ENCODE measurements at places on chromosomes 13 and 19.
A peak's percentile ranks its signal among the peaks of the same experiment; 100 is the strongest.

DNA sequence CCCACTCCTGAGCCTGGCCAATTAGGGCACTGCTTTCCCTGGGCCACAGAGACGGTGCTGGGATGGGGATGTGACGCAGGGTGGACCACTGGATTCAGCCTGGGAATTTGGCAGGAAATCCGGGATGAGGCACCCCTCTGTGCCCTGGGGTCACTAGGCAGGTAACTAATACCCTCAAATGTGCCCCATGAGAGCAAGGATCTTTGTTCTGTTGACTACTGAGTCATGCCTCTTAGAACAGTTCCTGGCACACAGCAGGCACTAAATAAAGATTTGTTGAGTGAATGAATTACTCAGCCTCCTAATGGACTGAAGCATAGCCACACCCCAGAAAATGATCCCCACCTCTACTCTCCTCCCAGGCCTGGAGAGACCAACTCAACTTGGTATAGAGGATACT is 15.9 kb downstream of the OPA3 start:
- DNase-seq: peak; percentile 39

DNA sequence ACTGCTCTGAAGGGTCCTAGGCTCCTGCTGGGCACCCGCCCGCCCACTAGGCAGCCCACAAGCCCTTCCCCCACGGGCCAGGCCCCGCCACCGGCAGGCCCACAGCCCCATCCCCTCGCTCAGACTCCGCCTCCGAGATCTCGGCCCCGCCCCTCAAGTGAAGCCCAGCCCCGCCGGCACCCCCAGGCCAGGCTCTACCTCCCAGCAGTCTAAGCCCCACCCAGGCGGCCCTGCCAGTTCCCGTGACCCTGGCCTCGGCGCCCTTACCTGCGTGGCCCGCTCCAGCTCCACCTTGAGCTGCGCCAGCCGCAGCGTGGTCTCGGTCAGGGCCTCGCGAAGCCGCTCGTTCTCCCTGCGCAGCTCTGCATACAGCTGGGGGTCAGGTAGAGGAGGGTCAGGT is 16.3 kb downstream of the EPS8L1 start:
- no peak for DNase-seq

- DNase-seq: no peak
Observed at GRCh38 chr13:50025436-50025835, 10.2 kb downstream of the KCNRG start.

DNA sequence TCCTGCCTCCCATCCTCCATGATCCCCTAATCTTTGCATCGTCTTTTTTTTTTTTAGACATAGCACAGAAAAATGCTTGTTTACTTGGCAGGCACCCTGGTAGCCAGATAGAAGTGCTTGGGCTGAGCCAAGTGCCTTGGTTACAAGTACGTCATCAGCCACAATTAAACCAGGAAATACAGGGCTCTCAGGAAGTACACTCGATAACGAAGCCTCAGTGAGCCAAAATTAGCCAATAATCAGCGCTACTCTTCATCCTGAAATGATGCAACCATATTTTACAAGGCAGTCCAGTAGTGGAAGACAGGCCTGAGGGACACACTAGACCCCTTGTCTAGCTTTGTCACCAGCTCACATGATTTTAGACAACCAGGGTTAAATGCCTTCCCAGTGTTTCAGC is 194.0 kb upstream of the NBEA start:
- peak; percentile 34 for DNase-seq

DNA sequence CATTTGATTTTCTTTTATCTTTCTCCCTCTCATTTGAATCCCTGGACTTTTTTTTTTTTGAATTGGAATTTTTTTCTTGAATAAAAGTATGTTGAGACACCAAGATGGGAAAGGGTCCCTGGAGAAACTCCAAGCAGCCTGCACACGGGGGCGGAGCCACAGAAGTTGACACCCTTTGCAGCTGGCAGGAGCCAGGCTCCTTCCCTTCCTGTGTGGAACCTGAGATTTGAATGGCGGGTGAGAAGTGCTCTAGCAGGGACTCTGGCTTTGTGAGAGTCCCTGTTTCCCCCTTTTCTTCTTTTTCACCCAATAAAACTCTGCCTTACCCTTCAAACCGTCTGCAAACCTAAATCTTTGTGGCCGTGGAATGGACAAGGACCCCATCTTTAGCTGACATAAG is 1381.0 kb upstream of the MIR17HG start:
- no peak for DNase-seq

Data from astrocyte of the cerebellum (primary cell).